ENCODE measurements at places on chromosomes 16 and 17.

DNA sequence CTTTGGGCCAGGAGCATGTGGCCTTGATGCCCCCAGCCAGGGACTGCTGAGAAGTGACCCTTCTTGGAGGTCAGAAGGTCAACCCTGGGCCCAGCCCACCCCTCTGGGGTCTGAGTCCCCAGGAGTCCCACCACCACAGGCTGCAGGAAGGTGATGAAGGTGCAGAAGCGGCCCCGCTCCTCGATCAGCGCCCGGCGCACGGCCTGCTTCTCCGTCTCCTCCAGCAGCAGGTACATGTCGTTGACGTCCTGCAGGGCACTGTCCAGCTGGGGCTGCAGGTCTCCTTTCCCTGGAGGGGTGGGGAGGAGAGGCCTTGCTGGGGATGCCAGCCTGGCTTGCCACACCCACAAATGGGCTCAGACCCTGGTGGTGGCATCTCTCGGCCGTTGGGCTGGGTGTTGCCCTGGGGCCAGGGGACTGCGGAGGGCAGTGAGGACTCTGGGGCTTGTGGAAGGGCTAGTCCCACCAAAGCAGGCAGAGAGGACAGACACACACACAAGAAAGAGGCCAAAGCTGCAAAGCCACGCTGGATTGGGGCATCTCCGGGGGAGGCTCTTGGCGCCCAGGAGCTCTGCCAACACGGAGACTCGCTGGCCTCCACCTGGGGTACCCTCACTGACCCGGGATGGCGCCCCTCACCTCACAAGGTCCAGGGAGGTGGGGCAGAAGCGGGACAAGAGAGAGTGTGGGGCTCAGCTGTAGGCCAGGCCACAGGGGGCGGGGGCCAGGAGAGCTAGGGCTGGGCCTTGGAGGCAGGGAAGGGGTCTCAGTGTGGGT lies 7.5 kb downstream of the MTSS2 start:
- peaks cover 23% of the 10 kb centered on the region for H3K4me1 ChIP-seq
- H3K4me3 ChIP-seq: no peak overlapping the region
- DNase-seq: no peak
- peaks cover 68% of the 10 kb centered on the region for H3K36me3 ChIP-seq

DNA sequence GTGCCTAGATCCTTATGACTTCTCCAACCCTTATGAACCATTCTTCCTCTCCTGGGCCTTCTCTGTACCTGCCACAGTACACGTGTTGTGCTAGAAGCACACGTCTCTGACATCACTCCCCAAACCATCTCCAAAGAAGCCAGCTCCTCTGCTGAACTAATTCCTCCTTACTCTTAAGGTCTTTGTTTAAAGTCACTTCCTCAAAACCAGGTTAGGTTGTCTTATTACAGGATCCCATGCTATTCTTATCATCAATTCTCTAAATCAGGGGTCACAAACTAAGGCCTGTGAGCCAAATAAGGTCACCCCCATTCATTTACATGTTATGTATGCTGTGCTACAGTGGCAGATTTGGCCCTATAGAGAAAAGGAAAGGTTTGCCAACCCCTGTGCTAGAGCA lies 4.0 kb downstream of the SUPT6H start:
- peaks cover 65% of the 10 kb centered on the region for H3K36me3 ChIP-seq
- H3K4me3 ChIP-seq: no peak overlapping the region
- no peak overlapping the region for H3K27ac ChIP-seq
- peaks cover 45% of the 10 kb centered on the region for H3K4me1 ChIP-seq
- no peaks in the 10 kb centered on the region for H3K27me3 ChIP-seq

- peaks cover 68% of the 10 kb centered on the region for H3K4me1 ChIP-seq
- no peaks in the 10 kb centered on the region for H3K36me3 ChIP-seq
- no peak for DNase-seq
- H3K4me3 ChIP-seq: no peak overlapping the region
Observed at GRCh38 chr17:2613089-2613808, 19.8 kb downstream of the PAFAH1B1 start.

DNA sequence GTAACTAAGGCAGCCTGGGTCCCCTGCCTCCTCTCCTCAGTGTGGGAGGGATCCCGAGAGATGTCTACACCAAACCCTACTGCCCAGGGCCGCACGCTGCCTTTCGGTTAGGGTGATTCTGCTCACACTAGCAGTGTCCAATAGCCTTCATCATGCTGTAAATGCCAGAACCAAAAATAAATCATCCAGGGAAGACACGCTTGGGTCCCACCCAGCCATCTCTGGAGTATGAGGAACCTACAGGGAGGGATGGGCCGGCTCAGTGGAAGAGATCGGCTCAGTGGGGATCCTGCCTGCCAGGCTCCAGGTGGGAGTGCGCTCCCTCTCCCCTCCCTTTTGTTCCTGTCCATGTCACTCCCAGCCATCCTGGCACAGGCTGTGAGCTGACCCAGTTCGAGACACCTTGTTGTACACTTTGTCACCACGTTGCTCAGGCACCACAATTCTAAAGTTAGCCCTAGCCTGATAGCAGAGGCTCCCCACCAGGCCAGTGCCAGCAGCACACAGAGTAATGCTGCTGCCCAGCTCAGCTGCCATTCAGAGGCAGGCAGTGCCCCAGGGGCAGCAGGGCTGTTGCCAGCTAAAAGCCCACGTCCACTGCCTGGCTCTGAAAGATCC lies 24.5 kb downstream of the PEMT start:
- DNase-seq: peak; percentile 66
- H3K4me1 ChIP-seq: peaks cover 34% of the 10 kb centered on the region
- no peak overlapping the region for H3K4me3 ChIP-seq
- no peaks in the 10 kb centered on the region for H3K27me3 ChIP-seq
- peak overlapping the region; percentile 92 for H3K27ac ChIP-seq
- H3K36me3 ChIP-seq: no peaks in the 10 kb centered on the region

DNA sequence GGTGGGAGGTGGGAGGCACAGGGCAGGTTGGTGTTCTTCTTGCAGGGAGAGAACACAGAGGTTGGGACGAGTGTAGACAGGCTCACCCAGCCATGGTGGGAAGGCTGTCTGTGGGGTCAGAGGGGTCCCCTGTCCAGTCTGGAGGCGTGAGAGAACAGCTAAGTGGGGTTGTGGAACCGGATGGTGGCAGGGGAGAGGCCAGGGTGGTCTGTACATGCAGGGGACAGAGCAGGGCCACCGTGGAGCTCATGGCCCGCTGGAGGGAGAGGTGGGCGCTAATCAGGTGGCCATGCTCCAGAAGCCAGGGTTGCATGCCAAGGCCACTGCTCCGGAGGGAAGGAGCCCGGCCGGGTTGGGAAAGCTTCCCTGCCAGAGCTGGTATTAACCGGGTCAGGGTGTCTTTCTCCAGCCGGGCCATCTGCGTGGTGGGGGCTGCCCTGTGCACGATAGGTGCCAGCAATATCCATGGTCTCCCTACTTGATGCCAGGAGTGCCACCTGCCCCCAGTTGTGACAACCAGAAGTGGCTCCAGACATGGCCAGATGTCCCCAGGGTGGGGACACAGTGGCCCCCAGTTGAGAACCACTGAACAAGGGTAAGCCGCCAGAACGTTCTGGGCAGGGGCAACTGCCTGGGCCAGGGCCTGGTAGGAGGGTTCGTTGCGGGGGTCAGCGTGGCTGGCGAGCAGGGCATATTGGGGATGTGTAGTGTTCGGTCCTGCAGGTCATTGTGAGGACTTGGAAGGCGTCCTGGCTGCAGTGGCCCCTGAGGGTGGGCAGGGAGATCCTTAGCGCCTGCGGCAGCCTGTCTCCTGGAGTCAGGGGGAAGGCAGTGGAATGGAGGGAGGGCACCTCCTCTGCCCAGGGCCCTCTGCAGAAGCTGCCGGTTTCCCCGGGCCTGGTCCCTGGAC lies 5.1 kb downstream of the SNN start:
- DNase-seq: no peak
- H3K4me1 ChIP-seq: peaks cover 81% of the 10 kb centered on the region
- H3K27ac ChIP-seq: peak overlapping the region; percentile 75
- peaks cover 25% of the 10 kb centered on the region for H3K36me3 ChIP-seq

GRCh38 chr17:75753514-75754377 lies 11.2 kb downstream of the GALK1 start:
- H3K27ac ChIP-seq: peak overlapping the region; percentile 62
- peak overlapping the region; percentile 52 for H3K4me3 ChIP-seq
- peaks cover 23% of the 10 kb centered on the region for H3K4me1 ChIP-seq
- no peaks in the 10 kb centered on the region for H3K36me3 ChIP-seq

DNA sequence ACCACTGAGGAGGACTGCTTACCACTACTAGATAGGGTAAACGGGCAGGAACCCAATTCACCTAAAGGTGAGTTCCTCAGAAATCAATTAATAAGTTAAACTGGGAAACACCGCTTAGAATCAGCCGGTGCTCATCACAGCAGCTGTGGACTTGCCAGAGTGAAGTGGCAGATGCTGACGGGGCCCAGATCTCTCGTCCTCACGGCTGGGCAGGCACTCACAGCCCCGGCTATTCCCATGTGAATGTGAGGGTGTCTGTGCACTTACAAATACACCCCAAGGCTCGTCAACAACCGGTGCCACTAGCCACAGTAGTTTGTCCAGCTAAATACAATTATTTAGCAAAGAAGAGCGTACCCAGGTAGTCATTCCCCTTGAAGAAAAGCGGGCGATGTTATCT lies 29.7 kb downstream of the MBTPS1 start:
- H3K27ac ChIP-seq: peak overlapping the region; percentile 56
- H3K4me1 ChIP-seq: no peaks in the 10 kb centered on the region
- no peaks in the 10 kb centered on the region for H3K27me3 ChIP-seq
- no peaks in the 10 kb centered on the region for H3K36me3 ChIP-seq
- no peak overlapping the region for H3K4me3 ChIP-seq

GRCh38 chr16:49629851-49630250 lies 226.1 kb downstream of the ZNF423 start:
- H3K4me3 ChIP-seq: no peak overlapping the region
- no peak for DNase-seq
- H3K36me3 ChIP-seq: no peaks in the 10 kb centered on the region
- H3K27me3 ChIP-seq: no peaks in the 10 kb centered on the region

DNA sequence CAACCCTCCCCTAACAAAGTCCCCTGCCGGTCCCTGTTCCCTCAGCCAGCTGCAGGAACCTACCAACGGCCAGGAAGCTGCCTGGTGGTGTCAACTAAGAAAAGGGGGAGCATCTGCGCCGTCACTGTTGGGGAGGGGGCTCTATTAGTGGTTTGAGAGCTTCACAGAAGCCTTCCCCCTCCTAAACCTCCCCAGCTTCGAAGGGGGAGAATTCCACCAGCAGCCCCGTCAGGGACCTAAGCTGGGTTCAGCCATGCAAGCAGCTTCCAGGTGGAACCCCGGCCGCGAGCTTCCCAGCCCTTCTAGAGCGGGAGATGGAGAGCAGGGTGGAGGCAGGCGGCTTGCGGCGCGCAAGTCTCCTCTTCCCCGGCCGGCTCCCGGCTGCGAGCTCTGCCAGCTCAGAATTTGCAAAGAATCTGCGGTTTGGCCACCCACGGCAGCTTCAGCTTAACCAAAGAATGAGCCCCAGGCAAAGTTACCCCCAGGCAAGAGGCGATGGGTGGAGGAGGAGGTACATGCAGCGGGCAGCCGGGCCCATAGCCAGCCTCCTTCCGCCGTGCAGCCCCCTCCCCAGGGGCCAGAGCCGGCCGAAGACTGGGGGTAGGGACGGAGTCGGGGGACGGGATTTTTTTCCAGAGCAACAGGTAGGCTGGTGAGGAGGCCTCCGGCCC lies 33.7 kb downstream of the DDX19A start:
- peaks cover 18% of the 10 kb centered on the region for H3K4me1 ChIP-seq
- no peaks in the 10 kb centered on the region for H3K36me3 ChIP-seq
- DNase-seq: peak; percentile 23
- H3K4me3 ChIP-seq: peak overlapping the region; percentile 56
- peak overlapping the region; percentile 89 for H3K27ac ChIP-seq
